ENCODE measurements at places on chromosomes 6 and 20. TPM values are rescaled to one million over a fixed set of nuclear protein-coding genes. Genes with fewer than 3 reads are reported as not detected.

DNA sequence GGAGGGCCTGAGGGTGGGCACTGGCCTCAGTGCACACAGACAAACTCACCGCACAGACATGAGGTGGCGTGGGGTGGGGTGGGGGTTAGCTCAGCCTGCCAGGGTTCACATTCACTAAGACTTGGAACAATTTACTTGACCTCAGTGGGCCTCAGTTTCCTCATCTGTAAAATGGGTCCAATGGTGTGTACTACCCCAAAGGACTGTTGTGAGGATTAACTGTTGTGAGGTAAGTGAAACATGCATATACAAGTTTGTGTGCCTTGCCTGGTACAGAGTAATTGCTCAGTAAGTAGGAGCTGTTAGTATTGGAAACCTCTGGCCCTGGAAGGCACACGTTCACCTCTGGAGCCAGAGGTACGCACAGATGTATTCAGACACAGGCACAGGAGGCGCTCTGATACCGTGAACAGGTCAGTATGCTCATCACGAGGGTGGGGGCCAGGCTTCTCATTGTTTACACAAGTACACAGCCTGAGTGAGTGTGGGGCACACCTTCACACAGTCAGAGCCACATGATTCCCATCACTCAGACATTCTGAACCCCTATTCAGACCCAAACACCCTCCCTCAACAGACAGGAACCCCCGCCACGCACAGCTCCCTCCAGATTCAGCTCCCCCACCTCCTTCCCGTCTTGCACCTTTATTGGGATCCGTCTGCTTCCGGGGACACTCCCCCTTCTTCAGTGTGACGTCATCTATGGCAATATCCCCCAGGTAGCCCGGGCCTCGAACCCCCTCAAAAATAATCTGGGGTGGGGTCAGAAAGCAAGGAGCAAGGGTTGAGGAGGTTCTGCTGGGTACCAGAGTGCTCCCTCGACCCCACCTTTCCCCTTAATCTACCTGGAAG, 59.9 kb downstream of the MDGA1 start:
- H3K27me3 ChIP-seq, result no peaks in the 10 kb centered on the region
- 0 out of 2 replicates have a peak, but pooled peaks cover 4% of the 10 kb centered on the region for H3K4me1 ChIP-seq
- DNase-seq, result no peak
- no peak overlapping the region for H3K27ac ChIP-seq

DNA sequence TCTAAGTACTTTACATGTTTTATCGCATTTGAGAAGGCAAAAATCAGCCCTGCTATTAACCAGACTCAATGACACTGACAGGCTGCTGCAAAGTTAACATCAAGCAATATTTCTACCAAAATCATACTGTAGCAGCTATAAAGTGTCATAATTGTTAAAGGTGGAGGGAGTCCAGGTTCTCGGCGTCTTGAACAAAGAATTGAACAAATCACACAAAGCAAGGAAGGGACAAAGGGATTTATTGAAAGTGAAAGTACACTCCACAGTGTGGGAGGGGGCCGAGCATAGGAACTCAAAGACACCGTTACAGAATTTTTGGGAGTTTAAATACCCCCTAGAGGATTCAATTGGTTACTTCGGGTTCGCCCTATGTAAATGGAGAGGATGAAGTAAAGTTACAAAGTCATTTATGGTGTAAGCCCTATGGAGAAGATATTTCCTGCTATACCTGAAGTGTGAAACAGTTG, 12.9 kb upstream of the ZNF391 start:
- H3K27me3 ChIP-seq, result no peaks in the 10 kb centered on the region
- no peak overlapping the region for H3K27ac ChIP-seq
- H3K36me3 ChIP-seq, result no peaks in the 10 kb centered on the region

- H3K27me3 ChIP-seq, result no peaks in the 10 kb centered on the region
- H3K4me3 ChIP-seq, result no peak overlapping the region
- no peak for DNase-seq
- no peak overlapping the region for H3K27ac ChIP-seq
- no peaks in the 10 kb centered on the region for H3K4me1 ChIP-seq
- no peaks in the 10 kb centered on the region for H3K36me3 ChIP-seq
These were observed 152.1 kb upstream of the RIN2 start for GRCh38 chr20:19605786-19606485.

DNA sequence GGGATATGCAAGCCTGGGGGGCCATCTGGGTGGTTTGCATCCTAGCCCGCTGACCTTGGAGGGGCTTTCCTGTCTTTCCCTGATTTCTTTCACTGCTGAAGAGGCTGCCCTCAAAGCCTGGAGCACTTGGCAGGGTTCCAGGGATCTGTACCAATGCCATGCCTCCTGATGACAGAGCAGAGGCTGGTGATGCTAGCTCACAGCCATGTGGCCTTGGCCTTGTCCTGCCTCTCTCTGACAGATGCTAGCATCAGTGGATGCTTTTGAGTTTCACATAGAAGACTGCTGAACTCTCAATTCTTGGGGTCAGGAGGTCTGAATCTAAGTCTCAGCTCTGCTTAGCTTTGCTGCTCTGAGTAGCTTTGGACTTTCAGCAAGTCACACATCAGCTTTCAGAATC, 21.9 kb upstream of the RREB1 start:
- no peak overlapping the region for H3K27ac ChIP-seq
- no peaks in the 10 kb centered on the region for H3K27me3 ChIP-seq
- no peak overlapping the region for H3K4me3 ChIP-seq
- H3K4me1 ChIP-seq, result peaks cover 16% of the 10 kb centered on the region
- H3K36me3 ChIP-seq, result no peaks in the 10 kb centered on the region

LGSN gene
- total RNA-seq, result 10.8 TPM
